ENCODE measurements at places on chromosomes 13 and 19.
A peak's percentile ranks its signal among the peaks of the same experiment; 100 is the strongest.

DNA sequence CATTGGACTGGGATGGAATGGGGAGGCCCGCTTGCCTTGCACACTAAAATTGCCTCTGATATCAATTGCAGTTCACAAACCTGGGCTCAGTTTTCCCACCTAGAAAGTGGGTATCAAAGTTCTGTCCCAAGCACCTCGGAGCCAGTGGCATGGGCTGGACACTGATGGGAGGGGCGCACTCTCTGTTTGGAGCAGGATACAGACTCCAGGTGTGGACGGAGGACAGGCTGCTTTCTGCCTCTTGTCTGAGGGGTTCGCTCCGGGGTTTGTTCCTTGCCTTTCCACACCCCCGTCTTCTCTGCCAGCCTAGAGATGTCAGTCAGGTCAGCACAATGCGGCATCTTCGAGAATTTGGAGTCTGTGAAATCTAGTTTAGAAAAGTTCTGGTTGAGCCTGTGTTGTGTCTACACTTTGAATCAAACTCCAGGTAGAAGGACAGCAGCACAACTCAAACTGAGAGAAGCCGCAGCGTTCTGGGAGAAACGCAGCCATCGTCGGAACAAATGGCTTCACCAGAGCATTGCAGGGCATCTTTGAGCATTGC is 141.9 kb downstream of the TEX29 start:
- DNase-seq, result no peak

DNA sequence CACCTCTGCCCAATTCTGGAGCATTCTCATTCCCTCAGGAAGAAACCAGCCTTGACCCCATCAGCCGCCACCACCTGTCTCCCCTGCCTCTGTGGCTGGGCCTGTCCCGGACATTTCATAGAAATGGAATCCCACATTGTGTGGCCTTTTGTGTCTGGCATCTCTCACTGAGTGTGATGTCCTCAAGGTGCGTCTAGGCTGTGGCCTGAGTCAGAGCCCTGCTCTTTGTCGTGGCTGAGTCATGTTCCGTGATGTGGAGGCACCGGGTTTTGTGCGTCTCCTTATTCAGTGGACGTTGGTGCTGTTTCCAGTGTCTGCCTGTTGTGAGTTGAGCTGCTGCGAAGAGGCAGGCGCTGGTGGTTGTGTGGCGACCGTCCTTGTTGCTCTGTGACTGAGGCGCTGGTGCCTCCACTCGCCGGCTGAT is 3.5 kb downstream of the FZR1 start:
- DNase-seq, result no peak

DNA sequence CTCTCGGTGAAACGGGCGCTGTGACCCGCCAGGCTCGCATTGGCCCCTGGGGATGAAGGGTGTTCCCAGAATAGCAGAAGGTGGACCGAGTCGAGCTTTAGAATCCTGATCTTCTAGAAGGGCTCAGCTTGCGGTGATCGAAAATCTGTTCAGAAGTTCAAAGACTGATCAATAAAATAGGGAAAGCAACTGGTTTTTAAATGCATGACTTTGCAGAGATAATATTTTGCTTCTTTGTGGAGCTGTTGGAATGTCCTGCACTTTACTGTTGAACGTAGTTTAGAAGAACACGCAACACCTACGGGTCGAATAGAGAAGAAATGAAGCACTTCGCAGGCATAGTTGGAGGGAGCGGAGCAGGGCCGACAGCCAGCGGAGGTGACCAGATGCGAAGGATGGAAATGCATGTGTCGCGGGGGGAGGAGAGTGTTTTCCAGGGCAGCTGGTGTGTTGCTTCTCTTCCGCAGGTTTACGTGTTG is 766 bp downstream of the CEBPG start:
- DNase-seq, result peak; percentile 66

- DNase-seq, result no peak
These were observed 3.0 kb upstream of the EEF1AKMT1 start for GRCh38 chr13:20776751-20777150.

GRCh38 chr13:72884101-72884500 is 102.2 kb downstream of the PIBF1 start:
- DNase-seq, result no peak

GRCh38 chr13:43905435-43906031 is 25.8 kb downstream of the LACC1 start:
- DNase-seq, result peak; percentile 89

- peak; percentile 27 for DNase-seq
These were observed 46.8 kb downstream of the C13orf46 start for GRCh38 chr13:113926951-113927660.

DNA sequence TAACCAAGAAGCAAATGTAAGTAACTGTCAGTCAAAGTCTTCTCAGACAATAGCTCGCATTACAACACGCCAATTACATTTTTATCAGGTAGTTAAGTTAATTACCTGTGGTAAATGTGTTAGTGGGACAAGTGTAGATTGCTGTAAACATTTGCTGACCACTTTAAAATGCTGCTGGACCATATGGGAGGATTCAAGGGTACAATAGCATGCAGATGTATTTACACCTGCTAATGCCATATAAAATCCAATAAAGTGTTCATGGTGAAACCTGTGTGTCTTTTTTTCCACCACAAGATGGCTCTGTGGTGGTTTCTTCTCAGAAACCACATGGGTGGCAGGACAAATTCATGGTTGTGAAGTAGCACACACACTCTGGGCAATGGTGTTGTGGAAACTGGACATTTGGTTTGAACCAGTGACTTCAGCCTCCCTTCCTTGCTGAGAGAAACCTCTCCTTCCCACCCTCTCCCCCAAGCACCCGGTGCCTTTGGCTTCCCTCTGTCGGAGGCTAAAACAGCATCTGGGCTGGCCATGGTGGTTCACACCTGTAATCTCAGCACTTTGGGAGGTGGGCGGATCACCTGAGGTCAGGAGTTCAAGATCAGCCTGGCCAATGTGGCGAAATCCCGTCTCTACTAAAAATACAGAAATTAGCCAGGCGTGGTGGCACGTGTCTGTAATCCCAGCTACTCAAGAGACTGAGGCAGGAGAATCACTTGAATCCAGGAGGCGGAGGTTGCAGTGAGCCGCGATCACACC is 18.1 kb upstream of the GTF3A start:
- peak; percentile 57 for DNase-seq

DNA sequence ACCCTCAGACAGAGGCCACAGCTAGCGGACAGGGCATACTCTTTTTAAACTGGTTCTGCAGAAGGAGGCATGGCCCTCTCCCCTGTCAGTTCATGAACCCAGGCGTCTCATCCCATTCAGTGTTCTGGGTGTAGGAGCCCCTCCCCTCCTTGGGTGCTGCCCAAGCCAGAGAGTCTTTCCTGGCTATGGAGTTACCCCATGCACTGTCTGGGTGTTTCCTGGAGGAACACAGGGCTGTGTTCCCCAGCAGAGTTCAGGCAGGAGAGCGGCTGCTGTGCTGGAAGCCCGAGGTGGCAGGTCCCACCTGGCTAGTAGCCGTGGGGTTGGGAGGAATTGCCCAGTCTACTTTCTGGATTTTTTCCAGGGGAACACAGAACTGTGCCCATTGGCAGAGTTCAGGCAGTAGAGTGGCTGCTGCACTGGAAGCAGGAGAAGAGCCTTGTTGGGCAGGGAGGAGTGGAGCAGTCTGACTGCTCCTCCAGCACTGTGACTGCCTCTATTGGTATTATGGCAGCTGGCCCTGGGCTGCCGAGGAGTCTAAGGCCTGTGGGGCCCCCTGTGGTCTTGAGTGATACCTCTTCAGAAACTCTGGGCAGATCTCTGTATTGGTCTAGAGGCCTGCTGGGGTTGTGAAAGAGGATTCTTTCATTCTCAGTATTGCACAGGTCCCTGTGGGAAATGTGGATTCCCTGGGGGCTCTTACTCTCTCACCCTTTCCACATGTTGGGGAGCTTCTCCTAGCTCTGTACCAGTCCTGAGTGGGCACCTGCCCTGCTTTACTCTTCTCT is 168.3 kb downstream of the PCDH20 start:
- no peak for DNase-seq

GRCh38 chr13:59501004-59501403 is 662.7 kb downstream of the DIAPH3 start:
- no peak for DNase-seq

GRCh38 chr19:31214997-31215396 is 134.2 kb downstream of the TSHZ3 start:
- DNase-seq, result no peak

DNA sequence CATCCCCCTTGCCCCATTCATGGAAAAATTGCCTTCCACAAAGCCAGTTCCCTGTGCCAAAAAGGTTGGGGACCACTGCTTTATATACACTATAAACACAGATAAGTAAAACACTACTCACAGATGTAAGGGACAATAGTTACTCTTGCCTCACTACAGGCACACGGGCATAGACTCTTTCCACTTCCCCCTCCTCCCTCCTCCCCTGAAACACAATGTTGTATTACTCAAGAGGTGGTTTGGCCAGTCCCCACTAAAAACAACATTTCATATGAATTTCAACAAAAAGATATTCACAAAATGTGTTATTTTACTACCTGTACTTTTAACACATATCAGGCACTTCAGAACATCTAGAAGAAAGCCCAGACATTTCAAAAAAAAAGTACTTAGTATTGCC is 45.1 kb downstream of the EPSTI1 start:
- DNase-seq, result no peak

DNA sequence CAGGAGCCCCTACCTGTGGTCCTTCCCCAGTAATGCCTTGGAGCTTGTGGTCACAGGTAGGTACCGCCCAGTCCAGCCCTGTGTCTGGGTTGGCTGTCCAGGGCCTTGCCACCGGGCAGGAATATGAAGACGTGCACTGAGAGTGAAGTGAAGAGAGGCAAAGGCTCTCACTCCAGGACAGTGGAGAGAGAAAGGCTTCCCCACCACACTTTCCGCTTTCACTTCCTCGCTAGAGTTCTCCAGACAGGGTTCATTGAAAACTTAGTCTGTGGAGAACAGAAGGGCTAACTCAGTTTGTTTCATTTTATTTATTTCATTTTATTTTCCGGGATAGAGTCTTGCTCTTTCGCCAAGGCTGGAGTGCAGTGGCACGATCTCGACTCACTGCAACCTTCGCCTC is 14.2 kb downstream of the FCAR start:
- no peak for DNase-seq

GRCh38 chr19:31054430-31054829 is 294.8 kb downstream of the TSHZ3 start:
- no peak for DNase-seq

DNA sequence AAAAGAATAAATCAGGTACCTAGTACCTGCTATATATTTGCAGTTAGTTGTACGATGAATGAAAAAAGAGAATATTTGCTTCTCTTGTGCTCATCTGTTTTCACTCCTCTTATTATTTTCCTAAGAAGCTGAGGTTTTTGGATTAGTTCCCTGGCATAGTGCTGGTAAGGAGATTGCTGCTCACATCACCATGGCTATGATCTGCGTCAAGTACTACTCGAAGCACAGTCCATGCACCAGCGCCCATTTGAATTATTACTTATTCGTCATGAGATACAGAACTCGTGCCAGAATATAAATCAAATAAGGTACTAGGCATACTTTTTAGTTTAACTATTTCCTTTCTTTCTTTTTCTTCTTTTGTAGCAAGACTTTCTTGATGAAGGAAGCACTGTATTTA is 7.1 kb downstream of the SERTM1 start:
- peak; percentile 56 for DNase-seq

- DNase-seq, result no peak
These were observed 595.8 kb downstream of the PCDH9 start for GRCh38 chr13:66634384-66634783.

GRCh38 chr13:73835138-73835721 is 299.0 kb downstream of the KLF12 start:
- DNase-seq, result no peak

GRCh38 chr13:53301449-53301848 is 272.8 kb downstream of the OLFM4 start:
- DNase-seq, result no peak

DNA sequence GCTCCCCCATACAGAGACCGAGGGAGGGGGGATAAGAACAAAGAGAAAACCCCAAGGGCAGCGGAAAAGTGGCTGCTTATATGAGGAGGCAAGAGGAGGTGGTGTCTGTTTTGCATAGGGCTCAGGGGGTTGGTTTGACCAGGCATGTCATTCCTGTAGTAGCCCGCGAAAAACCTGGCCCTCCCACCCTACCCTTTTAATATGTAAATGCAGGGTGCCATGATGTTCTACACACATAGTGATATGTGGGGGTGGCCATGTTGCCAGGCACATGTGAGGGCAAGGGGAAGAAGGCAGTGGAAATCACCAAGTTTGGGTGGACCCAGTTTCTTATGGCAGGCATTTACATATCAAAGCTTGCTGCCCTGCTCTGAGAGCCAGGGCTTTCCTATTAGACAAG is 203.5 kb upstream of the UBL3 start:
- DNase-seq, result peak; percentile 25

- DNase-seq, result no peak
These were observed 680.4 kb upstream of the SPRY2 start for GRCh38 chr13:81021284-81021840.

- peak; percentile 29 for DNase-seq
These were observed 741 bp downstream of the PLEKHF1 start for GRCh38 chr19:29665826-29666577.

DNA sequence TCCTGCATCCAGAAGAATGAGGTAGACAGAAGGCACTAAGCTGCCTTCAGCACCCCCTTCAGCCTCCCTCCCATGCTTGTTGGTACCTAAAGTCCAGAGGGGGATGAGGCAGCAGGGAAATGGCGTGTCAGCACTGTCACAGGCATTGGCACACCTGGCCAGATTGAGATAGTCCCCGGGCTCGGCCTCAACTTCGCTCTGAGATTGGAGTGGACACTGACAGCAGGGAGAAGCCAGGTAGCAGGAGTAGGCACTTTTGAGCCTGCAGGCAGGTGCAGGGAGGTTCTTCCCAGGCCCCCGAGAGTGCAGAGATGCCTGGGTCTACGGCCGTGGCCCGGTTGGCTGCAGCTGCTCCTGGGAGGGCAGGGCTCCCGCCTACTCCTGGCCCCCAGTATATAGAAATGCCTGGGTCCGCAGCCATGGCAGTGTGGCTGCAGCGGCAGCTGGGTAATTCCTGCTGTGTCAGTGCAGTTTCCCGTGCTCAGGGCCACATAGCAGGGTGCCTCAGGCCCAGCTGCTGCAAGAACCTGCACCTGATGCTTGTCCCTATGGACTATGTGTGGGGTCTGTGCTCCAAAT is 160.3 kb downstream of the SLITRK6 start:
- no peak for DNase-seq

DNA sequence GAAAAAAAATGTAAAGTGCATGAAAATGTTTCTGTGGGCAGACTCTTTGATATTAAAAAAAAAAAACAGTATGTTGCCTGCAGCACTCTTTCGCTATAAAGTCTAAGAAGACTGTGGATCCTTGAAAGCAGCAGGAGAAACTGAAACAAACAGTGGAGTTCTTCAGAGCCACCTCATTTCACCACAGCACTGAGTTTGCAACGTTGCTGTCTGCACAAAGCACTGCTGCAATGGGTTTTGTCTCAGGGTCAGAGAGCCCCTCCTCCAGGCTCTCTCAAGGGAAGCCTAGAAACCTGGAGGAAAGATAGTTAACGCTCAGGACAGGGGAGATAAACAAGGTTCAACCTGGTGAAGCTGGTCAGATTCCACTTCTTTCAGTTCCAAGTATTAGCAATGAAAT is 248.7 kb downstream of the EFNB2 start:
- no peak for DNase-seq

GRCh38 chr19:19422156-19422555 is 16.7 kb downstream of the GATAD2A start:
- no peak for DNase-seq

- DNase-seq, result no peak
These were observed 33.5 kb upstream of the IRS2 start for GRCh38 chr13:109819874-109820273.

GRCh38 chr13:114102521-114103288 is 29.7 kb downstream of the RASA3 start:
- no peak for DNase-seq

GRCh38 chr13:55569082-55569481 is 1571.6 kb upstream of the PRR20A start:
- no peak for DNase-seq

- DNase-seq, result no peak
These were observed 192.7 kb downstream of the LHFPL6 start for GRCh38 chr13:39410096-39410901.
